Muscle of back (tissue), 13 donors: ENCODE measurements at places on chromosomes 2 and 18. TPM values are rescaled to one million over a fixed set of nuclear protein-coding genes. Genes with fewer than 3 reads are reported as not detected.

Gene KCNE4
- 3.2 TPM for polyA plus RNA-seq

Gene LRRC30
- polyA plus RNA-seq, result 2.2 TPM

Gene AQP12A
- not detected for polyA plus RNA-seq

Gene TFCP2L1
- polyA plus RNA-seq, result 0.78 TPM

Gene FSIP2
- polyA plus RNA-seq, result 0.99 TPM

Gene LPIN2
- polyA plus RNA-seq, result 14.9 TPM

Gene SMC6
- polyA plus RNA-seq, result 35.7 TPM

Gene C2orf92
- polyA plus RNA-seq, result 11.6 TPM

Gene GKN2
- polyA plus RNA-seq, result not detected

Gene FARSB
- polyA plus RNA-seq, result 28.7 TPM

Gene CASP10
- polyA plus RNA-seq, result 5.0 TPM

Gene RAX
- polyA plus RNA-seq, result not detected

Gene DDX1
- polyA plus RNA-seq, result 123 TPM

Gene RIT2
- polyA plus RNA-seq, result not detected

Gene ARHGEF4
- polyA plus RNA-seq, result 7.2 TPM

Gene COLEC11
- 1.4 TPM for polyA plus RNA-seq

Gene ST3GAL5
- polyA plus RNA-seq, result 23.1 TPM

Gene FOXD4L1
- 2.1 TPM for polyA plus RNA-seq
